SK-N-SH (cell line): ENCODE measurements at places on chromosomes 16 and 17. TPM values are rescaled to one million over a fixed set of nuclear protein-coding genes. Genes with fewer than 3 reads are reported as not detected.
A peak's percentile ranks its signal among the peaks of the same experiment; 100 is the strongest.

GRCh38 chr16:83171396-83171795 is 544.6 kb downstream of the CDH13 start:
- no peaks in the 10 kb centered on the region for H3K27me3 ChIP-seq
- no peak for DNase-seq
- H3K4me1 ChIP-seq, result no peaks in the 10 kb centered on the region
- H3K4me3 ChIP-seq, result no peak overlapping the region
- no peak overlapping the region for H3K27ac ChIP-seq

The MYH8 gene
- under 0.01 TPM in 1 of 2 replicates, not detected in the other for polyA plus RNA-seq

The TMIGD1 gene
- not detected in 2 replicates for polyA plus RNA-seq

The CACNG3 gene
- polyA plus RNA-seq, result not detected in 2 replicates

DNA sequence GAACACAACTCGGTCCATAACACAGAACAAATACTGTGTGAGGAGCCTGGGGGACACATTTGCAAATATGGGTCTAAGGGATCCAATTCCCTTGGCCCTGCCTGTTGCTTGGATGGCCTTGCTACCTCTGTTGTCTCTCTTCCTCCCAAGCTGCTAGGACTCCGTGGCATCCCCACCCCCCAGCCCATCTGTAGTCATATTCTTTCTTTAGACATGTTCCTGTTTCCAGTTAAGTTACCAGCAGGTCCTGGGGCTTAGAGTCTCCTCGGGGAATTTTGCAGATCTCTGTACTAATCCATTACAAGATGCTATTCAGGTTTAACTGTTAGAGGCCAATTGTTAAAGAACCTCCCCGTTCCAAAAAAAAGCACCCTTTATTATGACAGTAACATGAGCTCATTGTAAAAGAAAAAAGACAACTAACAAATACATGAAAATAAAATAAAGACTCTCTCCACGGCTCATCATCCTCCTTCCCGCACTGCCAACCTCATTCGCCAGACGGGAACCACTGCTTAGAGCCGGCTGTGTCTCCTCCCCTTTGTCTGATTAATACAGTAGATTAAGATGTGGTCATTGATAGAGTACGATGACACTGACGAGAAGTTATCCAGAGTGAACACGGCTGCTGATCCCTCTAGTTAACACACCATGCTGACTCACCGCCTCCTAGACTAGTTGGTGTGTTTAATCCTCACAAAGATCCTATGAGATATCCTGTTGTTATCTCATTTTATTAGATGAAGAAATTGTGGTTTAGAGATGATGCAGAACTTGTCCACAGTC is 22.2 kb downstream of the HS3ST4 start:
- H3K4me1 ChIP-seq, result no peaks in the 10 kb centered on the region
- no peak overlapping the region for H3K4me3 ChIP-seq
- H3K27ac ChIP-seq, result no peak overlapping the region
- no peak for DNase-seq

- H3K36me3 ChIP-seq, result no peaks in the 10 kb centered on the region
- no peak overlapping the region for H3K27ac ChIP-seq
- no peak overlapping the region for H3K4me3 ChIP-seq
- H3K27me3 ChIP-seq, result no peaks in the 10 kb centered on the region
Observed at GRCh38 chr17:29151567-29151966, 28.6 kb downstream of the MYO18A start.

DNA sequence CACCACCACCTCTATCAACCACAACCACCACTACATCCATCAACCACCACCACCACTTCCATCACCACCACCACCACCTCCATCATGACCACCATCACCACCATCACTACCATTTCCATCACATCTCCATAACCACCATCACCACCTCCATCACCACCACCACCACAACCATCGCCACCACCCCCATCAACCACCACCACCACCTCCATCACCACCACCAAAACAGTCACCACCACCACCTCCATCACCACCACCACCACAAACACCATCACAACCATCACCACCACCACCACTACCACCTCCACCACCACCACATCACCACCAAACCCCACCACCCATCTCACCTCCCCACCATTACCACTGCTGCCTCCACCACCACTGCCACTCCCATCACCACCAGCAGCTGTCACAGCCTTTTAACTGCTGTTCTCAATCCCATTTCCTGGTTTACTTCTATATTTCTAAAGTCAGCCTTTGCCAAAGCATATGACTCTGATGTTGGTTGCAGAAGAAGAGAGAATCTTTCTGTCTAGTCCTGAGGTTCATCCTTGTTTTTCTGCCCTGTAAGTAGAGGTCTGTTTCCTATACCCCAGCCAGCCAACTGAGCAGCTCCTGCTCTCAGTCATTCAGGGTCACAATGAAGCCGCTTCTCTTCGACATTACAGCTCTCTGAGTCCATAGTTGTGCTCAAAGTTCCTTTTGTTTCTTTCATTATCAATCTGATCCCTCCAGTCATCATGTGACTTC is 14.0 kb downstream of the MARCHF10 start:
- H3K4me1 ChIP-seq, result no peaks in the 10 kb centered on the region
- no peak overlapping the region for H3K27ac ChIP-seq
- no peaks in the 10 kb centered on the region for H3K27me3 ChIP-seq
- H3K4me3 ChIP-seq, result no peak overlapping the region
- DNase-seq, result no peak

The CYB5B gene
- polyA plus RNA-seq, result 64.4 and 86.1 TPM in 2 replicates

The CDH8 gene
- 0.05 TPM in 1 of 2 replicates, not detected in the other for polyA plus RNA-seq

DNA sequence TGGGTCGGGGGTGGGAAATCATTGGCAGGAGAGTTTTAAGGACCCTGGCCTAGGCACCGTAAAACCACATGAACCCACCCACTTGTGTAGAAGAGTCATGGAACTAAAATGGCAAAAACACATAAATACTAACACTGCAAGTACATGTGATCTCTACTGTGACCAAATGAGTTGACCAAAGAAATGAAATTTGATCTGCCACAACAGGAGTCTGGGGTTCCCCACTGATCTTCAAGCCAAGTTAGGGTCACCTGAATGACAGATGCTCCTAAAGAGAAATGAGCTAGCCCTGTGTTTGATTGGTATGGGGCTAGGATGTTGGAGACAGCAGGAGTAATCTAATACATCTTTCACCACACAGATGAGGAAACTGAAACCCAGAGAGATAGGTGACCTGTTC is 21.5 kb upstream of the SKAP1 start:
- H3K27me3 ChIP-seq, result peaks cover 70% of the 10 kb centered on the region
- no peak overlapping the region for H3K4me3 ChIP-seq
- H3K27ac ChIP-seq, result no peak overlapping the region
- H3K4me1 ChIP-seq, result no peaks in the 10 kb centered on the region

DNA sequence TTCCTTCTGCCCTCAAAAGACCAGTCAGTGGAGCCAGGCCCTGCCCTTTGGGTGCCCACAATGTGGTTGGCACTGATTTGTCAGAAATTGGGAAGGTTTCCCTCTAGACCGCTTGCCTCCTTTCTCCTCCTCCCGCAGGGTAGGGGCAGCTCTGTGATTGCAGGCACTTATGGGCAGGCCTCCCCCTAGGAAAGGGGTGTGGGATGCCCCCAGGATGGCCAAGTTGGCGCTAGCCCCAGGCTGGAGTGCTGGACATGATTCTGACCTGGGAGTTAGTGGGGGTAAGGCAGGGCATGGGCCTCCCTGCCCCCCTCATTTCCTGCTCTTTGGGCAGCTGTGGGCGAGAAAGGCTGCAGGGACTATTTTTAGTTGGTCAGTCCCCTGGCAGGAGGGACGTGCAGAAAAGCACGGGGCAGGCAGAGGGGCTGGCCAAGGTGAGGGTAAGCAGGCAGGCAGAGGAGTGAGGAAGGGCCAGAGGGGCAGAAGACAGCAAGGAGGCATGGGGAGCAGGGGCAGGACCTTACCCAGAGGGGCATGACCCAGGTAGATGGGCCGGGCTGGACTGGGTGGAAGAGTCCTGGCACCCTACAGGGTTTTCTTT is 3.3 kb downstream of the RARA start:
- peaks cover 91% of the 10 kb centered on the region for H3K4me1 ChIP-seq
- H3K36me3 ChIP-seq, result no peaks in the 10 kb centered on the region
- H3K27me3 ChIP-seq, result no peaks in the 10 kb centered on the region
- peak overlapping the region; percentile 69; the same call in 1 of the 2 replicates for H3K4me3 ChIP-seq
- peak overlapping the region; percentile 99 for H3K27ac ChIP-seq

GRCh38 chr17:31487063-31487647 is 95.7 kb downstream of the RAB11FIP4 start:
- H3K36me3 ChIP-seq, result no peaks in the 10 kb centered on the region
- no peak for DNase-seq
- peaks cover 20% of the 10 kb centered on the region; the same call in 1 of the 2 replicates for H3K4me1 ChIP-seq
- H3K4me3 ChIP-seq, result peak overlapping the region; percentile 59
- H3K27ac ChIP-seq, result no peak overlapping the region

GRCh38 chr16:83845263-83845662 is 37.5 kb downstream of the HSBP1 start:
- no peak for DNase-seq
- H3K36me3 ChIP-seq, result no peaks in the 10 kb centered on the region
- H3K27ac ChIP-seq, result no peak overlapping the region
- H3K27me3 ChIP-seq, result no peaks in the 10 kb centered on the region; the same call in 1 of the 2 replicates

- no peak overlapping the region for H3K4me3 ChIP-seq
- no peak overlapping the region; the same call in 1 of the 2 replicates for H3K27ac ChIP-seq
- no peak for DNase-seq
- no peaks in the 10 kb centered on the region for H3K27me3 ChIP-seq
- no peaks in the 10 kb centered on the region; the same call in 1 of the 2 replicates for H3K4me1 ChIP-seq
- peaks cover 65% of the 10 kb centered on the region for H3K36me3 ChIP-seq
Observed at GRCh38 chr16:70570967-70571570, 47.5 kb downstream of the SF3B3 start.

The ADAM11 gene
- 1.8 and 2.5 TPM in 2 replicates for polyA plus RNA-seq
